Uterine smooth muscle cell (primary cell): ENCODE measurements at places on chromosomes 1 and 21. TPM values are rescaled to one million over a fixed set of nuclear protein-coding genes. Genes with fewer than 3 reads are reported as not detected.

C8A gene
- not detected in 2 replicates for total RNA-seq

YIPF1 gene
- total RNA-seq: 15.3 and 20.0 TPM in 2 replicates

TCHHL1 gene
- total RNA-seq: not detected in 2 replicates

MPZ gene
- 0.87 and 1.00 TPM in 2 replicates for total RNA-seq

SYT14 gene
- total RNA-seq: 3.3 and 4.4 TPM in 2 replicates

LCE2A gene
- 0.25 and 2.2 TPM in 2 replicates for total RNA-seq

OR2W3 gene
- total RNA-seq: not detected in 2 replicates

CITED4 gene
- total RNA-seq: 3.3 and 4.6 TPM in 2 replicates

TNFRSF4 gene
- 0.12 TPM in 1 of 2 replicates, not detected in the other for total RNA-seq

CTSK gene
- 199 and 485 TPM in 2 replicates for total RNA-seq

TLCD4 gene
- 0.75 and 0.77 TPM in 2 replicates for total RNA-seq

CCDC27 gene
- total RNA-seq: not detected in 2 replicates

IL10 gene
- not detected in 2 replicates for total RNA-seq

ZNF697 gene
- total RNA-seq: 19.9 and 25.9 TPM in 2 replicates
